NCI-H748 treated with DMSO at 0.1 percent for 48 hours (cell line): ENCODE measurements at places on chromosomes 3 and 15.

DNA sequence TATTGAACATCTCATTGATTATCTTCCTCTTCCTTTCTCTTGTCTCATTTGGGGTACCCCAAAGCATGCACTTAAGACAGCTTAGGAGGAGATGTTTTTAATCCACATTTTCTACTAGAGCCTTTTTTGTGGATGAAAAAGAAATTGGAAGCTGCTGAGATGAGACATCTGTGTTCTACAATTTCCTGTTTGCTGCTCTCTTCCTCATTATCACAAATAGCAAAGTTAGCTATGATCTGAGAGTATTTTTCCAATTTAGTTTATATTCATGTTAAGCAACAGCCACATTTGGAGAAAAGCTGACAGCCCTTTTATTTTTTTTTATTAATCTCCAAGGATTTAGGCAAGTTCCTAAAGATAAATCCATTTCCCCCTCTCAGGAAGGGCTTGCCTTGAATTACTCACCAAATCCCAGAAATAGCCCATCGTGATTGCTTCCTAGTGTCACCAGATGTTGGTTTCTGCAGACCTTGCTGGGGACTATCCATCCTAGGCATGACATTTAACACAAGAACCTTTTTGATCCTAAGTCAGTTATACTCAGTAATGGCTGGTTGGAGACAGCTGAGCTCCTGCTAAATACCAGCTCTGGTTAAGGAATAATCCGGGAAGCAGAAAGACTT is 70.8 kb upstream of the FILIP1L start:
- no peak for DNase-seq

- DNase-seq = no peak
These were observed 35.6 kb upstream of the FGF7 start for GRCh38 chr15:49387471-49387870.

GRCh38 chr3:79018671-79019136 is 749.1 kb downstream of the ROBO1 start:
- peak; percentile 31 for DNase-seq

- DNase-seq = no peak
These were observed 2.5 kb downstream of the CFAP92 start for GRCh38 chr3:128991355-128991895.

GRCh38 chr3:190543671-190544070 is 29.8 kb downstream of the IL1RAP start:
- no peak for DNase-seq

- DNase-seq = no peak
These were observed 3.5 kb upstream of the VIPR1 start for GRCh38 chr3:42498791-42499477.
